ENCODE measurements at places on chromosomes 6 and 20.

DNA sequence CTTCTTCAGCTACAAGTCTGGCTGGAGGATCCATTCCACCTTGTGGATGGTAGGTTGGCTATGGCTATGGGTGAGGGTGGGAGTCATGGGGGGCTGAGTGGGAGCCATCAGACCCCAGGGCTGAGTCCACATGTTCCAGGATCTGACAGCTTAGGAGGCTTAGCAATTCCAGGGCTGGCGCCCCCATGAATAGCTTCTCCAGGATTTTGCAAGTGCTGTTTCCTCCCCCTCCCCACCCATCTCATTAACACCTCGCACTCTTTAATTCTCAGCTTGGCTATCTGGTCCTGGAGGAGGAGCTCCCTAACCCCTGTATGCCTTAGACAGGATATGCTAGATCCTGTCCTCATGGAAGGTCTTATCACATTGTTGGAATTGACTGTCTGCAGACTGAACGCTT lies 39.0 kb upstream of the ANGPT4 start:
- DNase-seq = no peak

DNA sequence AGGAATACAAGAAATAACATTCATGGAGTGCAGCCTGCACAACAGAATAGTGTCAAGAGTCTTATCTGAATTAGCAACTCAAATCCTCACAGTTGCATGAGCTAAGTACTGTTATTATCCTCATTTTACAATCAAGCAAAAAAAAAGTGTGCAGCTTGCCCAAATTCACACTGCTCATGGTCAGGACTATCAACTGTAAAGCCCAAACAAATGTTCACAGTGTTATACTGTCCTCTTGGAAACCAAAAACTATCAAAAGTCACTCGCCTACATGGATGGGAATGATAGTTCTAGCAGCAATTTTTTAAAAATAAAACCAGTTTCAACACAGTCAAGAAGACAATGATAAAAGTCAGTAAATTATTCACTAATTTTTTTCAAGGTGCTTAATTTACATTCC lies 114.6 kb upstream of the HSF2 start:
- no peak for DNase-seq

DNA sequence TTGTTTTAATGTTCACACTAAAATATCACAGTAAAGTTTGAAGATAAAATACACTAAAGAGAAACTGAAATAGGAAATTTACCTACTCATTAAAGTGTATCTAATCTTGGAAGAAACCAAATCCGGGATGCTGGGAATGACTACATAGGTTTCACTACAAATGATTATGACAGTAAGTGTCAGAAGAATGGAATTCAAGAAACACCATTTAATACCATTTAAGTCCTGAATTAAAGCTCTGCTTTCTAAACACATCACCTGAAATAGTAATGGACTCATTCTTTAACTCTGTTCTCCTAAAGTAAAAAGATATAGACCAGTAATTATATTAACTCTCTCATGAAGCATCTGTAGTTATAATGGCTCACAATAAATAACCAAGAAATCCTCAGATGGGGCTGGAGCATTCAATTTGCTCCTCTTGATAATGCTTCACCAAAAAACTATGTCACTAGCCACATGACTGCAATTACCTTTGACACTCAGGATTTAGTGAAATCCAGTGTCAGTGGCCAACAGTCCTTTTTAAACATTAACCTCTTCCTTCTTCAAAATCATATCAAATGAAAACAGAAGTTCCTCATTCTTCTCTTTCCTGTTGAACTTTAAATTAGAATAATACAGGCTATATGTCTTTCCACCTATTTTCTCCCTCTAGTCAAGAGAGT lies 41.4 kb downstream of the MAP7 start:
- DNase-seq = peak; percentile 65

GRCh38 chr6:156161471-156161870 lies 615.7 kb upstream of the ARID1B start:
- DNase-seq = peak; percentile 67

DNA sequence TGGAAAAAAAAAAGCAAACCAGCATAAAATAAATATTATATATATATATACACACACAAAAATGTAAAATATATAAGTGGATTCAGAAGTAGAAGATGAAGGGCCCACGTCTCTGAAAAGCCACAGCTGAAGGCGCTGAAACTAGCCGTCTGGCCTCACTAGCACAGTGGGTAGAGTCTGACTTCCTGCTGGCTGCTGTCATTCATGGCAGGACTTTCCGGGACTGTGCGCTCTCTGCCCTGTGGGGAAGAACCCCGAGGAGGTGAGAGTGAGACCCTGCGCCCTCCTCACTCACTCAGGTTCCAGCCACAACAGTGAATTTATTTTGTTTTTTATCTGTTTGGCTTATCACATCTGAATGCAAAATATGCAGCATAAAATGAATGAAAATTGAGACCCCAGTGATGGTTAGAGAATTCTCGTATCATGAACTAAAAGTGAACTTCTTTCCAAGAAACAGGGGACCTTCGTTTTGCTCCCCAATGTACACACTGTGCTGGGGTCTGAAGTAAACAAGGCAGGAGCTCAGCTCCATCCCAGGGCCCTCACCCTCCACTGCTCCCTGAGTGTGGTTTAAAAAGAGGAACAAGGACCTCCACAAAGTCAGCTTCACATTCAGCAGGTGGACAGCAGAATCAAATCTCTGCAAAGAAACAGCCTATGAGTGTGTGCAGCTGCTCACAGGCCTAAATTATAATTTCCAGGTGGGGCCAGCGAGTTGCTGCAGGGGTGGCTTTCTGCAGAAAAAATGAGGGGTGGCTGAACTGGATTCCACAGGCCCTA lies 1.3 kb upstream of the RAMACL start:
- DNase-seq = peak; percentile 45

GRCh38 chr6:37861452-37861851 lies 41.9 kb downstream of the ZFAND3 start:
- no peak for DNase-seq

GRCh38 chr6:169851641-169852503 lies 100.5 kb downstream of the ERMARD start:
- no peak for DNase-seq

DNA sequence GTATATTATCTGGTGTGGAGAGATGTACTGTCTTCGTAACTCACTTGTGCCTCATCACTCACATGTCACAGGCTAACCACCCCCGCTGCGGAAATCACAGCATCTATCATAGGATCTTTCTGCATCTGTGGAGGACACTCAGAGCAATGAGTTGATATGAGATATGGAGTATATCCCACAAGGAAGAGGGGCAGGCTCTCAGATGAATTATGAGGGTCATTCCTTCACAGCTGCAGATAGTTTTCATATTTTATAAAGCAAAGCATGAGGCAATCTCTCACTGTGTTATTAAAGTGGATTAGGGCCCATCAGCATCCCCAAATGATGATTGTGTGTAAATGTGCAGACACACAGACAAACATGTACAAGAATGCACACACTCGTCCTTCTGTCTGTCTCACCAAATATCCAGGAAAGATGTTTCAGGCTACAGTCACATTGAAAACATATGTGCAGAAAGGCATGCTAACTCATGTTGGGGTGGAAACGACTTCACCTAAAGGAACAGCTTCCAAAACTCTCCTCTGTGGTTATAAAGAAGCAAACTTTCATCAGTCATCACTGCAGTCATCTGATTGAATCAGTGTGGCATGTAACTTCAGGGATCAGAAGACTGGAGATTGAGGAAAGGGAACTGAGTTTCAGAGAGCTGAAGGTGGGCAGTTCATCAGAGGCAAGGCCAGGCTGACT lies 164.7 kb downstream of the FOXC1 start:
- no peak for DNase-seq

- DNase-seq = no peak
Observed at GRCh38 chr6:118665011-118665410, 13.6 kb upstream of the CEP85L start.

GRCh38 chr6:84872996-84873723 lies 108.8 kb upstream of the TBX18 start:
- no peak for DNase-seq

DNA sequence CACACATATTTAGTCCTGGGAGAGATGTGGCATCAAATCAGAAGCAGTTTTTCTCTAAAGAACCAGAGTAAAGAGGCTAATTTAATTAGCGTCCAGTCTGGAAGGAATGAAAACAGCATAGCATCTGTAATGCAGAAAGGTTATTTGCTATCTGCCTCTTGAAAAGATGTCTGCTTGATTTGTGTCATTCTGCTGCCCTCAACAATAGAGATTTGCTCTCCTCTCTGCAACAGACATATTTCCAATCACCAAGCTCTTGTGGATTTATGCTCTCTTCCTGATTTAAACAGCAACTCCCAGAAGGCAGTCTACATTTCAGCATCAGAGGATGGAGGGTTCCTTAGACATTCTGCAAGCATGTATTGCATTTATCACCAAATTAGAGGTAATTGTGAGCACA lies 53.5 kb upstream of the AKAP12 start:
- DNase-seq = no peak

- DNase-seq = no peak
Observed at GRCh38 chr6:143539106-143539505, 27.6 kb upstream of the FUCA2 start.

- no peak for DNase-seq
Observed at GRCh38 chr6:34663831-34664255, 32.7 kb downstream of the ILRUN start.

- no peak for DNase-seq
Observed at GRCh38 chr20:25544734-25545133, 40.6 kb downstream of the NINL start.

DNA sequence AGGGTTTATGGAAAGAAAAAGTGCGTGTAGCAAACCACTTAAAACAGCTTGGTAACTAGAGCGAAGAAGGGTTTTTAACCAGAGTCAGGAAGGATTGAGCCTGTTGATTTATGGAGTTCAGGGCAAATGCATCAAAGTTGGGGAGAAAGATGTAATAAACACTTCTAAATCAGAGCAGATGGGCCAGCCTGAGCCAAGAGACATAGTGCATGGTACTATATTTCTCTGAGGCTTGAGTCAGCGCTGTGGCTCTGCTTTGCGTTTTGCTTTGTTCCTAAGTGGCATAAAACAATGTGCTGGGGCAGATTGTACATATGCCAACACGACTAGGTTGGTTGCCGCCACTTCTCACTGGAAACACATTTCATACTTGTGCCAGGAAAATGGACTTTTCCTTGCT lies 111.3 kb downstream of the BCKDHB start:
- no peak for DNase-seq

DNA sequence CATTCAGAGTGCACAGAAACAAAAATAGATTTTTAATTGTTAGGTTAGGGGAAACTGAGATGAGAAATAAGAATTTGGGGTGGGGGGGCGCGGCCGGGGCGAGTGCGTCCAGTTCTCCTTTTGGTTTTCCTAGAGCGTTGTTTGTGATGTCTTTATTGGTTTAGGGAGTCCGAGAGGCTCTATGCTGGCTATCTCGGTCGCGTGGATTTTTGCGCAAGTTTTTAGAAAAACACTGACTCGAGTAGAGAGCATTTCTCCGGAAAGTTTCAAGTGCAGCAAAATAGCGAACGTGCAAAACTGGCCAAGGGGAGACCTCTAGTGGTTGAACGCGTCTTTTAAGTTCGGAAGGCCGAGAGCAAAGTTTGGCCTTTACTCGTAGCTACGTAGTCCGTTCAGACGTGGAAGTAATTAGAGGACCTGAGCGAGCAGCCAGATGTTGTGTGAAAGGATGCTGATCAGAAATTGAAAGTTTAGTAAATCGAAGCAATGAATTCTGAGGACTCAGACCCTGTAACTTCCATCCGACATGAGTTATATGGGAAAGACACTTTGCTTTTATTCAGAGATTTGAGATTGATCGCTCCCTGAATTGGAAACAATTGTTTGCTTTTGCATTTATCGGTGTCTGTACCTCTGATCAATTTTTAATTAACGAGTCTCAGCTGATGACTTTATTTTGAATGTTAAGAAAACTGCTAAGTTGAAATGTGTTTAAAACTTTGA lies 2.7 kb downstream of the L3MBTL3 start:
- DNase-seq = peak; percentile 85

- no peak for DNase-seq
Observed at GRCh38 chr6:113857556-113858479, 673 bp downstream of the MARCKS start.

DNA sequence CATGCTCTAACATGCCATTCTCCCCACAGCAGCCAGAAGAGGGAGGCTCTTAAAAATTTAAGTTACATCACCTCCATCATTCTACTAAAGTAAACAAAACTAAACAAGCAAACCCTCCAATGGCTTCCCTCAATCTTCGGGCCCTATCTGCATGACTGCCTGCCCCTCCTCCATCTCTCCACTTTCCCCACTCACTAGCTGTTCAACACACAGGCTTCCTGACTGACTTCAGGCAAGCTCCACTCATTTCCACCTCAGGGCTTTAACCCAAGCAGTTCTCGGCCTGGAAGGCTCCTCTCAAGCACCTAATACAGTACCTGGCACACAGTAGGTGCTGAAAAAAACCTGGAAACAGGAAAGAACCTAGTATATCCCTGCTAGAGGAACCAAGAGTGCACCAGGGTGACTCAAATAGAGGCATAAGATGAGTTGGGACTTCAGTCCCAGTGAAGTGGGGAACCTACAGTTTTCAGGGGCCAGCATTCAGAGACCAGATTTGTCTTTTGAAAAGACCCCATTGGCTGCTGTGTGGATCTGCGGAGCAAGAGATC lies 2.8 kb downstream of the AHCY start:
- DNase-seq = no peak

GRCh38 chr6:4939241-4939640 lies 64.6 kb downstream of the RPP40 start:
- DNase-seq = no peak

DNA sequence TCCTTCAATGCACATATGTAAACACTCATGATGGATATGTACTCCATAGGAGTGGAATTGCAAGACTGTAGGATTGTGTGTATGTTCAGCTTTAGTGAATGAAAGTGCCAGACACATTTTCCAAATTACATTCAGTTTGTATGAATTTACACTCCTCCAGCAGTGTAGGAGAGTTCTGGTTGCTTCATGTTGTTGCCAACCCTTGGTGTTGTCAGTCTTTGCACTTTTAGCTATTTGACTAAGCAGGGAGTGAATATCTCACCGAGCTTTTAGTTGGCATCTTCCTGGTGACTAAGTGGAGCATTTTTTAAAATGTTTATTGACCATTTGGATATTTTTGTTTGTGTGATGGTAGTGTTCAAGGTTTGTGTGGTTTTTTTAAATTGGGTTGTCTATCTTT lies 23.9 kb downstream of the NKX2-4 start:
- DNase-seq = no peak

DNA sequence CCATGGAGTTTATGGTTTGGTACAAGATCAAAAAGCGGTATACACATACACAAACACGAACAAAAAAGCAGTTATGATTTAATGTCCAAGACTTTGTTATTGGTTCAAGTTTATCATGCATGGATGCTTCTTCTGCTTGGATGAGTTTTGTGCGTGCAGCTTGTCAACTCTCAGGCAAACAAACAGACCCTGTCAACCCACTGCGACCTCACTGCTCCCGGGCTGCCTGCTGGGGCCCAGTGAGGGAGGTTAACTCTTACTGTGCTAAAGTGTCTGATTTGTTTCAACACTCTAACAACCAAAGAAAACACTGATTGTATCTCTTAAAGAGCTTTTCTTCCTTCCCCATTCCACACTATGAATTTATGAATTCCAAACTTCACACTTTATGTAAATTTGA lies 26.8 kb upstream of the DDR1 start:
- DNase-seq = no peak

DNA sequence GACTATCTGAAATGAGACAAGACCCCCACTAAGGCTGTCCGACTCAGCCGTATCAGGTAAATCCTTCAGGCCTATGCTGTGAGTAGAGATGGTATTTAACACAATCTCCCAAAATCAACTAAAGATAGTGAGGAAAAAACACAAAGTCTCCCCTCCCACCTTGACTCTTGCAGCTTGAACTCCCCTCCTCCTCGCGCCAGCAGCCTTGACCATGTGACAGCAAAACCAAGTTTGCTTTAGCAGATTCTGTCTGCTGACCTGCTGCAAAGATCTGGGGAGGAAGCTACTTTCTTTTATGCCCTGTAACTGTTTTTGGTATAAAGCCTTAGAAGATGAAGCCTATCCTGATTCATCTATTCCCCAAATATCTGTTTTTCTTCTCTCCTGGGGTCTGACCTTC lies 509.5 kb downstream of the CDH26 start:
- no peak for DNase-seq
